ENCODE measurements at places on chromosomes 5 and 9.

DNA sequence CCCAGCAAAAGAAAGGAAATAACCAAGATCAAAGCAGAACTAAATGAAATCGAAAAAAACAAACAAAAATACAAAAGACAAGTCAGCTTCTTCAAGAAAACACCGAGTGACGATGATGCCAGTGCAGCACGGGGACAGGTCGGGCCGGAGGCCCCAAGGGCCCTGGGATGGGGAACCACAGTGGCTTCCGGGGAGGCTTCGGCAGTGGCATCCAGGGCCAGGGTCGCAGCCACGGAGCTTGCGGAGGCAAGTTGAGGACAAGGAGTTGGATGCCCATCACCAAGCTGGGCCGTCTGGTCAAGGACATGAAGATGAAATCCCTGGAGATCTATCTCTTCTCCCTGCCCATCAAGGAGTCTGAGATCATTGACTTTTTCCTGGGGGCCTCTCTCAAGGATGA lies 53.2 kb upstream of the WDR41 start:
- no peak for DNase-seq

DNA sequence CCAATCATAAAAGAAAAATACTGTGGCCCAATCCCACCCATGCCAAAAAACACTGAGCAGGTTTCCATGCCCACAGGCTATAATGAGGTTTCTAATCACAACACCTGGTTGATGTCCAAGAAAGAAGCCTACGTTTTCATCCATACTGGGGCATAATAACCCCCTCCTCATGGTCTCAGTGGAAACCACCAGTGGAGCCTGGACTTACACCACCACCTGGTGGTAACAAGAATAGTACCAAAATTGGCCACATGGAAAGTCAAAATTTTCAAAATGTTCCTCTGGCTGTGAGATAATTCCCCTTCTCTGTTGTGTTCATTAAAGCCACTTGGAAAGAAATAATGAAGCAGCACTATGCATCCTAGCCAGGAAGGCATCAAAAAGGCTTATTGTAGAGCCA lies 687.3 kb upstream of the ST8SIA4 start:
- DNase-seq = no peak

- DNase-seq = no peak
Measured at GRCh38 chr9:88818495-88819201, 172.6 kb upstream of the S1PR3 start.

DNA sequence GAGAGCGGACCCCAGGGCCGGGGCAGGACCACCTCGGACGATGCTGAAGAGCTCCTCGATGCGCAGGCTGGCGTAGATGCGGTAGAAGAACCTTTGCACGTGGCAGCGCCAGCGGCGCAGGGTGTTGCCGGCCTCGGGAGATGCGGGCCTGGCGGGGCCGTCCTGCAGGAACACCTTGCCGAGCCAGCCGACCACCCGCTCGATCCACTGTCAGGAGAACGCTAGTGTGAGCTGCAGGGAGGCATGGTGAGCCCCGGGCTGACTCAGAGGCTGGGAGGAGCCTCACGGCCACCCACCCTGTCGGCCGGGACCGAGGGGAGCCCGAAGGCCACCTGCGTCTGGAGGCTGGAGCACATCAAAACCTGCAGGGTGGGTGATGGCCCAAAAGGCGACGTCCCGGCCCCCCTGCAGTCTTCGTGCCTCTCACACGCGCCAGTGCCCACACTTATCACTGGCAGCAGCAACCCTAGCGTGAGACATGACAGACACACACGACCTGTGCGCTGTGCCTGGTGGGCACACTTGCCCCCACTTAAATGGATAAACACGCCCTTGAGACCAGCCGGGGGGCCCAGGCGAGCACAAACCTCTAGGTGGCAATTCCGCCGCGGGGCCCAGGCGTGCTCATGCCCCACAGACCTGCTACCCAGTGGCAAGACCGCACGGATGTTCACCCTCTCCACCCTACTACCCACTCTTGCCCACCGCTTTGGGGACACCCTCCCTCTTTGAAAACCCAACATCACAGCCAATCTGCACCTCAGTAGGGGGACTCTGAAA lies 3.3 kb downstream of the ANAPC2 start:
- no peak for DNase-seq

DNA sequence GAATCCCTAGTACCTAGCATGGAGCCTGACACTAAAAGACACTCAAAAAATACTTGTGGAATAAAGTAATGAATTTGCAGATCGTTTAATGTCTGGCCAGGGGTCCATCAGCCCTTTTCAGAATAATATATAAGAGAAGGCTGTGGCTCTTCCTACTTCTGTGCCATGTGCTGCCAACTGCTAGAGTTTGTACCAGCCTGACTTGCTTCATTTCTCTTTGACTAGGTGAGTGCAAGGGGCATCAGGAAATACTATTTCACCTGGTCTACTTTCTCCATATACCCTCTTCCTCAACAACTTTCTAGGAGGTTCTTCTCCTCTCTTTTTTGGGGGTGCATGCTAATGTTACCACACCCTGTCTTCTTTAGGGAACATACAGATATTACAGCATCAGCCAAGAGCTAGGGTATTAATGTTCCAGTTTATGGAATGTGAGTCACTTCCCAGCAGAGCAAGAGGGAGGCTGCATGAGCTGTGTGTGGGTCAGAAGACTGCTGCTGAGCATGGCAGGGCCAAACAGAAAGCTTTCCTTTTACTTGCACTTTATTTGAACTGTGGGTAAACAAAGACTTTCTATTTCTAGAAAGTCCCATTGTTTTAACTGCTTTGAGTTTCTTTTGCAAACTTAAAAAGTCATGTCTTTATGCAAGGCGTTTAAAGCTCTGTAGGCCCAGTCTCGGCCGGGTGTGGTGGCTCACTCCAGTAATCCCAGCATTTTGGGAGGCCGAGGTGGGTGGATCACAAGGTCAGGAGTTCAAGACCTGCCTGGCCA lies 158.9 kb downstream of the ADAMTSL1 start:
- no peak for DNase-seq
